ENCODE measurements at places on chromosomes 16 and 17.
A peak's percentile ranks its signal among the peaks of the same experiment; 100 is the strongest.

- DNase-seq, result no peak
These were observed 51.6 kb downstream of the KANSL1 start for GRCh38 chr17:46141645-46142044.

DNA sequence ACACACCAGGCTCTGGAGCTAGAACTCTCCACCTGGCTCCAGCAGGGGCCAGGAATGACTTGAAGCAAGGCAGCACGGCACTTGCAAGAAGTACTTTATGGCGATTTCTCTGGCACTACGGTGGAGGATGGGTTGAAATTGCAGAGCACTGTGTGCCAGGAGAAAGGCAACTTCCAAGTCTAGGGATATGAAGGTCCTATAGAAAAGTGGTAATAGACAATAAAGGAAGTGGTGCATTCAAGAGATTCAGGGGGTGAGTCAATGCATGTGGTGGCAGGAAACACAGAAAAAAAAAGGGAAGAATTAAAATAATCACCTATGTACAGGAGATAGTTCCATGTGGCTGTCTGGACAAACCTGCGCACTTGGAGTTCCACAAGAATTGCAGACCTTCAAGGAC is 240.3 kb upstream of the DYNLRB2 start:
- no peak for DNase-seq

GRCh38 chr17:72421128-72422092 is 300.6 kb downstream of the SOX9 start:
- DNase-seq, result peak; percentile 63

DNA sequence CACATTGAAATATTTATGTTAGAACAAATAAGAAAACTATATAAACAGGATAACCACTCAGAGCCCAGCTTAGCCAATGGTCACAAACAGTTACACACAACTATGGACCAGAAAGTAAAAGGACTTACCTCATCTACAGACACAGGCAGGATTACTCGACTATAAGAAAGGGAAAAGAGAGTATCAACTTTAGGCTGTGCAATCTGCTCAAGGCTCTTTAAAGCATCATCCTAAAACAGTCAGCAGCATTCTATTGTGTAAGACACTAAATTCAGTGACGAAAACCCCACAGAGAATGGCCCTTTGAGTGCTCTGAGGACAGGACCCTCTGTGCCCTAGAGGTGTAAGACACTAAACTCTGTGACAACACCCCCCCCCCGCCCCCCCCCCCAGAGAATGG is 4.2 kb downstream of the PITPNA start:
- no peak for DNase-seq

DNA sequence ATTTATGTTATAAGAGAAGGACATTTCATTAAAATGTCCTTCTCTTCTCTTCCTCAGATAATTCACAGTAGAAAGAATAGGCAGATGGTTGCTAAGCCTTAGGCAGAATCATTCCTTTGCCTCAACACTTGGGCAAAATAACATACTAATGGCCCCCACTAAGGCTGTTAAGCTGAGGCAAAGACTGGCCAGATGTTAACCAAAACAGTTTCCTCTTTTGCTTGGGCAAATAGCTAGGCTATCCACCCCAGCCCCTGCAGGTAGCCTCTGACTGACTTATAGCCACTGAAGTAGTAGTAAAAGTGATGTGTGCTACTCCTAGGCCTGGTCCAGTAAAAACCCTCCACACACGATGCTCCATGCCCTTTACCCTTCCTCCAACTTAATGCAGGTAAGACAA is 55.2 kb downstream of the SPAG9 start:
- DNase-seq, result no peak

- peak; percentile 46 for DNase-seq
These were observed 34.4 kb downstream of the HNF1B start for GRCh38 chr17:37710344-37710886.

DNA sequence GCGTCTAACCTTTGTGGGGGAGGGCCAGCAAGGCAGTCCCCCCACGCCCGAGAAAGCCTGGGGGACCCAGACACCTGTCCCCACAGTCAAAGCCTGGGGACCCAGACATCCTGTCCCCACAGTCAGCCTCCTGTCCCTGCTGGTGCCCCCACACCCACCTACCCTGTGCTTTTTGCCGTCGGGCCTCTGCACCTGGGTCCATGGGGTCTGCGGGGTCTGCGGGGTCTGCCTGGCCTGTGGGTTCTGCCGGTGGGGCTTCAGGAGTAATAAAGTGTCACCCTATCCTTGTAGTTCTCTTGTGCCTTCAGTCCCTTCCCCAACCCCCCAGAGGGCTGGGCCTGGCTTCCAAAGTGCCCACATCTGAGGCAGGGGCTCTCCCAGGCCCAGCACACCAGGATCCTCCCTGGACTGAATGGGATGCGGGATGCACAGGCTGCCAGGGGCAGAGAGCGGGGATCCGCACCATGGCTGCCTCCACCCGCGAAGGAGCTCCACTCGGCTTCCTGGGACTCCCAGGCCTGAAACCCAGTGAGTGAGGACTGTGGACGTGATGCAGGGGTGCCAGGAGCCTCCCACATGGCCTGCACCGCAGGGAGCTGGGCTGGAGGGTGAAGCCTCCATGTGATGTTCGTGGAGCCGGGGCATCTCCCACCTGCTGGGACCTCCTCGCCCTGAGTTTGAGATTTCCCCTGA is 16.3 kb upstream of the DPEP1 start:
- DNase-seq, result no peak

DNA sequence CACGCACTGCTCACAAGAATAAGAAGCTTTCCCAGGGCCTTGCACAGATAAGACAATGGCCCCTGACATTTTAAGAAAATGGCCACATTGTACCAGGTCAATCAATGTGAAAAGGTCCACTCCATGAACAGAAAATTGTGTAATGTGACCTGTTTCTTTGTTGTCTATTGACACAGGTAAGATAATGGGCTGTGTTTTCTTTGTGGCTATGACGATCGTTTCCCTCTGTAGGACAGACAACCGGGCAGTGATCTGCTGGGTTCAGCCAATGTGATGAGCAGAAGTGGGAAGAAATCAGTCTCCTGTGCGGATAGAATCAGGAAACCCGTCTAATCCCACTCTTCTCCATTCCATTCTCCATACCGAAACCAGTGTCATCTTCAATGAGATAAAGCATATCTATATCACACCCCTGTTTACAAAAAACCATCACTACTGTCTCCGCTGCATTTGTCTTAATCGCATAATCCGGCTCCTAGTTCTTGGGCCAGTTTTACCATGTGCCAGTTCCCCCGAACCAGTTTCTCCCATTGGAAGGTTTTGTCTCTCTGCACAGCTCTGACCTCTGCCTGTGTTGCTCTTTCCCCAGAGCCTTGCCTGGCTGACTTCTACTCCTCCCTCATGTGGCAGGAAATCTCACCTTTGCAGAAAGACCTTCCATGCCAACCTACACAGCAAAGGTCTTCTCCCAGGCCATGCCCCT is 66.9 kb upstream of the ATF7IP2 start:
- no peak for DNase-seq

DNA sequence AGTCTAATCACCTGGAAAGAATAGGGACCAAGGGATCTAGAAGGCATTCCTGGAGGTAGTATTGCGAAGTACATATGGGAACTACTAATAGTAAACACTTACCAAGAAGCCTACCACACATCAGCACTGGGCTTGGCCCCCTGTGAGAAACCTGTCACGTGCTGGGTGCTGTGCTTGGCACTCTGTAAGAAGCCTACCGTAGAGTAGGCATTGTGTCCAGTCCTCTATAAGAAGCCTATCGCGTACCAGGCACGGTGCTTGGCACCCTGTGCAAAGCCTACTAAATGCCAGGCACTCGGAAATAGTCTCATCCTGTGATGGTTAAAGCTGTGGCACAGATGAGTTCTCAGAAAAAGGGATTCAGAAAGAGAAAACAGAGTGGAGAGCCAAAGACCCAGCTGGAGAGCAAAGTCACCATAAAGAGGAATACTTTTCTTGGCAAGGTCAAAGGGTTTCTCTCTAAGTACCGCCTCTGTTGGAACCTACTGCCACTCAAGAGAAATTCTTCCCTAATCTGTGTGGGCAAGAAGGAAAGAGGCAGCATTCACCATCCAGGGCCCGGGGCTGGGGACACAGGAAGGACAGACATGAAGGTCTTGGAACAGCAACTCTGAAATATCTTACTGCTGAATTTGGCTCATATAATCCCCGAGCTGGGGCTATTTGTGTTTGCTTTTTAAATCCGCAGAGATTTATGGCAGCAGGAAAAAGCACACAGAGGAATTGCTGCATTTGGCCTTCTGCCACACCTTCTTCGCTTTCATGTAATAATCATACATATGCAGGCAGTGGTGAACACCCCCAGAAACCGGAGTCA is 81.8 kb downstream of the VAT1L start:
- DNase-seq, result no peak

DNA sequence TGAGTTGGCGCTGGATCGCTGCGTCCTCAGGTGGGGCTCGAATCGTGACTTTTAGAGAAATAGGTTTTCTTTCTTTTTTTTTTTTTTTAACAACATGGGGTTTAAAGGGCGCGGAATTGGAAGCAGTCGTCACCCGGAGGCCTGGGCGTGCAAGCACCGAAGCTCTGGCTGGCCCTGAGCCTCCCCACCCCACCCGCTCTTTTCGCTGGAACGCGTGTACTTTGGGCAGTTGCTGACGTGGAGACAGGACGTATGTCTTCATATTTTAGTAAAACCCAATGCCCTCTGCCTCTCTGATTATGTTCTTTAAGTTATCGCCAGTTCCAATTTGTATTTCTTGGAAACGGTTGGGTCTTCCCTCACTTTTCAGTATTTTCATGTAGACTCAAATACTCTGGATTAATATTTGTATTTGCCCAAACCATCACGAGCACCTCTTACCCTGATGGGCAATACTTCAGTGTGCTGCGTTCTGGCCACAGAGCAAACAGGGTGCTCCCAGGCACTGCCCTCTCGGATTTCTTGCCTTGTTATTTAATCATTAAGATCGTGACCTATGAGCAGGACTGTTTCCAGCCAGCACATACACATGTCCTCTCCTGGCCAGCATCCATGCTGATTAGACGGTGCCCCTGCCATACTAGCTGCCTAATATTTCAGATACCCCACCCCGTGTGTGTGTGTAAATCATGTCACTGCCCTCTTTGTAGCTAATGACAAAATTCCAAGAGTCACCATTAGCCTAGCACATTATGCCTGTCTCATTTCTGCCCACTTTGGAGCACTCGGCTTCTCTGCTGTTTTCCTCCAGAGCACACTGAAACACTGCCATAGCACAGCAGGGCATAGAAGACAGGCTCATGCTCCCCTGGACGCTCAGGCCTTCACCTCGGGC is 805 bp upstream of the C16orf95 start:
- no peak for DNase-seq

DNA sequence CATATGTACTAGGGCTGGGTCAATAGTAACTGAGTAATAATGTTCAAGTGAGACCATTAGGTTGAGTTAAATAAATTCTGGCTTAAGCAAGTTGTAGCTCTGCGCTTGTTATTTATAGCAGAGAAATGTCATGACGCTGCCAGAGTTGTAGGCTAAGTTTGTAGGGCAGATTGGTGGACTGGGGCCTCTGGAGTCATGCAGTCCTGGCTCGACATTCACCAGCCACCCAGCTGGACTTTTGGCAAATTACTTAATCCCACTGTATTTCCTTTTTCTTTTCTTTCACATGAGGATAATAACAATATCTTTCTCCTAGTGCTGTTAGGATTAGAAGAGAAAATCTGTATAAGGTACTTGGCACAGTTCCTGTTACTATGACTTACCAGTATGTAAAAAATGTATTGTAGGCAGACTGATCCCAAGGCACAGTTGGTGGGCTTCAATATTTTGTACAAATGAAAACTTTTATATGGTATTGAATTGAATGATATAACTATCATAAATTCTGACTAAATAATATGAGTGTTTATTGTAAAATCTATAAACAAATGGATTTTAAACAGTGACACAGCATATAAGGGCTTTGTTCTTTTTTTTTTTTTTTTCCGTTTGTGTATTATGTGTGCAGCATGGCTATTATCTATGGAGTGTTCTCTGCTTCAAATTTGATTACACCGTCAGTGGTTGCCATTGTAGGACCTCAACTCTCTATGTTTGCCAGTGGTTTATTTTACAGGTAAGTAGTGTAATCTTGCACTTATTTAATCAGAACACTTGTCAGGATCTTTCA is 2.6 kb downstream of the MFSD11 start:
- DNase-seq, result no peak

- DNase-seq, result no peak
These were observed 46.7 kb upstream of the TBX2 start for GRCh38 chr17:61352781-61353491.

DNA sequence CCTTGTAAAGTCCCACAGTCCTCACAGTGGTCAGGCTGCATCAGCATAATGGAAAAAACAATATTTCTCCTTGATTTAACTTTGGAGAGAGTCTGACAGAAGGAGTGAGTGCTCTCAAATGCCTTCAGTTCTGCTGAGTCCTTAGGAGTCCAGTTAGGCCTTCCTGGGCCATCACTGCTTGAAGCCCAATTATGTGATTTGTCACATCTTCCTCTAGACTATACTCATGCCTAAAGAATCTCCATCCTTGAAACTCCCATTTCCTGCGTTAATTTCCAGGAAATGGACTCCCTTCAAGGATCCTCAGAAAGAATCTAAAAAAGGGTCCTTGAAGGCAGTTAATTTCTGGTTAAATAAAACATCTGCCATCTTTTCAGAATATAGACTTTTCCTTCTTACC is 52.8 kb downstream of the SLFN5 start:
- DNase-seq, result no peak

- DNase-seq, result no peak
These were observed 22.6 kb downstream of the AKAP1 start for GRCh38 chr17:57107498-57108101.

GRCh38 chr16:4697848-4698291 is 4.5 kb downstream of the NUDT16L1 start:
- DNase-seq, result no peak

- no peak for DNase-seq
These were observed at the start of gene HOXB2 for GRCh38 chr17:48545022-48545375. TSS of gene HOXB2 (minus strand) at chr17:48545109. CDS start at chr17:48544911, 198 bp downstream.

DNA sequence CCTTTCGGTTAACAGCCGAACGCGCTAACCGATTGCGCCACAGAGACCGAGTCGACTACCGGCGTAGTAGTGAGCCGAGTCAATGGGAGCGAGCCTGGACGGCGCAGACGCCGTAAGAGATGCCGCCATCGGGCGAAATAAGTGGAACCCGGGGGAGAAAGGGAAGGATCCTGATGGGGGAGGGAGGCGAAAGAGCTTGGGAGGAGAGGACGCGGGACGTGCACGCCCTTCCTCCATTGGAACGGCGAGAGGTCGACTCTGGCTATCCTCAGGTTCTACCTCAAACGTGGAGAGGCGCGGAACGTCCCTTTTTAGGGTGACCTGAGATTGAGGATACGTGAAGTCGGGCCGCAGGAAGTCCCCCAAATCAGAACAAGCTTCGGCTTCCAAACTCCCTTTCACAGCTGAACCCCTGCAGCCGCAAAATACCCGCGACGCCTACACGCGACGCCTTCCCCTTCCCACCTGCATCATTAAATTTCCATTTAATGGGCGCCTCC is 683 bp upstream of the PSMB3 start:
- DNase-seq, result no peak

DNA sequence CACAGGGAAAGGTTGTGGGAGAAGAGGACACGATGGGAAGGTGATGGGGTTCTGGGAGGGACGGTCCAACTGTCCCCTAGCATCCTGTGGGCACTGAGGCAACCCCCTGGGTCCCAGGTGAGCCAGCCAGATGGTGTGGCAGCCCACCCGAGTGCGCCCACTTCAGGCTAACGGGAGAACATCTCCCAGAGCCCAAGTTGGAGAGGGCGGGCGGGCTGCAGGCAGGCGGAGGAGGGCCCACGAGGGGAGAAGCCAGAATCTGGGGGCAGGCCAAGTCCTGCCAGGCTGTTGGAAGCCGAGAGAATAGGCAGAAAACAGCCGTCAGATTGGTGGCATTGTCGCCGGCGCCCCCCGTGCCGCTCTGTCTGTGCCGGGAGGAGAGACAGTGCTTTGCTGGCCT is 13.8 kb upstream of the ABCC3 start:
- no peak for DNase-seq
